Heart right ventricle (tissue), 16 donors: ENCODE measurements at places on chromosomes 5 and 9. TPM values are rescaled to one million over a fixed set of nuclear protein-coding genes. Genes with fewer than 3 reads are reported as not detected.

Gene PCDHA5
- not detected for total RNA-seq

Gene SUSD3
- total RNA-seq = 0.74 TPM

Gene LCN15
- total RNA-seq = not detected

DNA sequence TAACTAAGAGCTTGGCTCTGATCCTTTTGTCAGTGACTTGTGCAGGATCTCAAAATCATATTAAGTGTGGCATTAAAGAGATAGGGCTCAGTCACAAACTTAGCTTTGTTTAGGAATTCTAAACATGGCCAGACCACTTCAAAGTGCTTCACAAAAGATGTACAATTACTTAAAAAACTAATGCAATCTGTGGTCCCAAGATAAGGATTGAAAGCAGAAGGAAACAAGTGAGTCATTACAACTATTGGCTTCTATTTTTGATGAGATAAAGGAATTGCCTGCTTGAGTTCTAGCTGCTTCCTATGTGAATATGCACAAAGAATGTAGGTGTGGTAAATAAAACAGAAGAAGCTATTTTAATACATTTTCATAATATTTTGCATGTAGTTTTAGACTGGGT, 44.9 kb upstream of the SLC12A2 start:
- DNase-seq = no peak

DNA sequence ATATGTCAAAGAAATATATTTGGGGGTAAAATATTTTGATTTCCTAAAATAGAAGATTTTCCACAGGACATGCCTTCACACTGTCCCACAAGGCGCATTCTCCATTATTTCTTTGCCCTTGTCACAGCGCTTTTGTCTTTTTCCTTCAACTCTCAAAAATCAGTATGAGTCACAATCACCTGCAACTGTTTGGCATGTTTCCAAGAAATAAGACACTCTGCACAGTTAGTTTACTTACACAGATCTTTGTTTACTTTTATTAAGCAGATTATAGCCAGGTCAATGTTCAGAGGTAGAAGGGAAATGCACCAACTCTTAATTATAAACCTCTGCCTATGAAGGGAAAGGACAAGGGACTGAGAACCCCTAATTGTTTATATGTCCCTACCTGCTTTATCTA, 9.5 kb downstream of the CEMIP2 start:
- no peak for DNase-seq

- DNase-seq = no peak
Observed at GRCh38 chr9:106945727-106946660, 83.0 kb downstream of the ZNF462 start.

- no peak for DNase-seq
Observed at GRCh38 chr9:138111607-138112006, 234.0 kb downstream of the CACNA1B start.

GRCh38 chr9:133509179-133510083, 15.3 kb downstream of the MYMK start:
- peak; percentile 13 for DNase-seq

- peak; percentile 60 for DNase-seq
Observed at GRCh38 chr9:81613002-81613812, 76.1 kb downstream of the TLE1 start.

- DNase-seq = no peak
Observed at GRCh38 chr9:114343471-114344187, 14.0 kb downstream of the ORM2 start.
